ENCODE measurements at places on chromosomes 12 and 14. TPM values are rescaled to one million over a fixed set of nuclear protein-coding genes. Genes with fewer than 3 reads are reported as not detected.

Gene RNASE1
- 105 TPM for total RNA-seq

Gene TSPAN9
- total RNA-seq: 46.1 TPM

Gene TPH2
- not detected for total RNA-seq

Gene NOS1
- 0.14 TPM for total RNA-seq

Gene B3GNT4
- total RNA-seq: not detected

Gene GLS2
- 0.22 TPM for total RNA-seq

Gene CRIP1
- 0.53 TPM for total RNA-seq

Gene DPY19L2
- 3.0 TPM for total RNA-seq

Gene ACOT6
- total RNA-seq: not detected

Gene CLEC9A
- not detected for total RNA-seq

Gene AEBP2
- 26.5 TPM for total RNA-seq

Gene LMNTD1
- total RNA-seq: not detected

Gene KLRB1
- not detected for total RNA-seq

Gene POLE
- 43.0 TPM for total RNA-seq

Gene LRRK2
- 3.6 TPM for total RNA-seq

Gene KLRC4
- not detected for total RNA-seq

Gene ACSS3
- total RNA-seq: 0.43 TPM

Gene AQP6
- not detected for total RNA-seq

Gene ZNF84
- 43.8 TPM for total RNA-seq

Gene ATP5F1B
- 679 TPM for total RNA-seq

Gene LHX5
- not detected for total RNA-seq

Gene DCN
- 8.0 TPM for total RNA-seq

Gene TSHR
- not detected for total RNA-seq

Gene ERG28
- 14.4 TPM for total RNA-seq

Gene KRT83
- not detected for total RNA-seq

Gene YY1
- 62.8 TPM for total RNA-seq

Gene CCDC197
- total RNA-seq: not detected
